ENCODE measurements at places on chromosomes 1 and 21.

DNA sequence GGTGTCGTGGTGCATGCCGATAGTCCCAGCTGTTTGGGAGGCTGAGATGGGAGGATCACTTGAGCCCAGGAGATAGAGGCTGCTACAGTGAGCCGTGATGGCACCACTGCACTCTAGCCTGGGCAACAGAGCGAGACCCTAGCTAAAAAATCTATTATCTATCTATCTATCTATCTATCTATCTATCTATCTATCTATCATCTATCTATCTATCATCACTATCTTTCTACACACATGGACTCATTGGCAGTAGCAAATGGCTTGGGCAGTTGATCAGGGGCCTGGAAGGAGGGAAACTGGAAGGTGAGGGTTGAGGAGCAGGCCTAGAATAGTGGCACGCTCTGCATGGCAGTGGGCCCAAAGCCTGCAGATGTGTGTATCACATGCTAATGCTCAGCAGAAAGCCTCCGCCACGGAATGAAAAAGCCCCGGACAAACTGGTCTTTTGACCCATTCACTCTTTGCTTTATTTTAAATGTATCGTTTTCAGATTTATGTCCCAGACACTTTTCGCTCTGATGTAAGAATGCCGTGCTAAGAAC, 7.3 kb upstream of the HUNK start:
- no peak for DNase-seq

DNA sequence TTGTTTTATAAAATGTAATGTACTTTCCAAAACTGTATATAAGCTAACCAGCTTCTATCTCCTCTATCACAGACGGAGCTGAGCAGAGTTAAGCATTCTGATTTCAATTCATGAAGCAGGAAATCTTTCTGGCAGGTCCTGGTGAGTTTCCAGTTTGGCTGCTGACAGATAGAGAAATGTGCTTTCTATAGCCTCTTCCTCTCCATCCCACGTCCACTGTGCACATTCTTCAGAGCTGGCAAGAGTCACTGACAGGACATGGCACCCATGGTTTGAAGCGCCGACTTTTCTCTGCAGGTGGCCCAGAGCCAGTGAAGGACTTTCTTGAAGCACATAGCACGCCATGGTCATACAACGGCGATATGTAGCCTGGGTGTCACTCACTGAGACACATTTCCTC, 52.3 kb upstream of the POU2F1 start:
- no peak for DNase-seq

DNA sequence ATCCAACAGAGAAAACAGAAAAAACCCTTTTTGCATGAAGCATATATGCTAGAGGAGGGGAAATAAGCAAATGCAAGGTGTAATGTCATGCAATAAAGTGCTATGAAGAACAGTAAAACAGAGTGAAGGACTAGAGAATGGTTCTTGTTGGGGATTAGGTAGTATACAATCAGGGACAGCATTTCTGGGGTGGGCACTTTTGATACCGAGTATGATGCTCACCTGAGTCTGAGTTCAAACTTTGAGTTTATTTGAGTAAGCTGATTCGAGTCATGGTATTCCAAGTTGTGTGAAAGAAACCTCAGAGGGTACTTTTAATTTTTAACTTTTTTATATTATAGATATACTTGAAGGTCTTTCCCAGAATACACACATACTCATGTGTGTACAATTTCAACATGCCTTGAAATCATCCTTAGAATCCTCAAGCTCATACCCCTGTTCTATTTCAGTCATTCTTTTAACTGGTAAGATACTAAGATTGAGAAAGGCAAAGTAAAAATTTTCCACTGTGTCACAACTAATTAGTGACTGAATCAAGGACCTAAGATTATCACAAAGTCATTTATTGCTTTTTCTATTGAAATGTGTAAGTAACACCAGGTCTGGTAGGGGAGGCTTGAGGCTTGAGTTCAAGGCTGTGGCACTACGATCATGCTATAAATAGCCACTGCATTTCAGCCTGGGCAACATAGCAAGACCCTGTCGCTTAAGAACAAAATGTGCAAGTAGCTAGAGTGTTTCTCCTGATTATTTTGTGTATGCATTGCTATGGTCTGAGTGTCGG, 12.1 kb downstream of the LRRC8B start:
- DNase-seq = no peak

DNA sequence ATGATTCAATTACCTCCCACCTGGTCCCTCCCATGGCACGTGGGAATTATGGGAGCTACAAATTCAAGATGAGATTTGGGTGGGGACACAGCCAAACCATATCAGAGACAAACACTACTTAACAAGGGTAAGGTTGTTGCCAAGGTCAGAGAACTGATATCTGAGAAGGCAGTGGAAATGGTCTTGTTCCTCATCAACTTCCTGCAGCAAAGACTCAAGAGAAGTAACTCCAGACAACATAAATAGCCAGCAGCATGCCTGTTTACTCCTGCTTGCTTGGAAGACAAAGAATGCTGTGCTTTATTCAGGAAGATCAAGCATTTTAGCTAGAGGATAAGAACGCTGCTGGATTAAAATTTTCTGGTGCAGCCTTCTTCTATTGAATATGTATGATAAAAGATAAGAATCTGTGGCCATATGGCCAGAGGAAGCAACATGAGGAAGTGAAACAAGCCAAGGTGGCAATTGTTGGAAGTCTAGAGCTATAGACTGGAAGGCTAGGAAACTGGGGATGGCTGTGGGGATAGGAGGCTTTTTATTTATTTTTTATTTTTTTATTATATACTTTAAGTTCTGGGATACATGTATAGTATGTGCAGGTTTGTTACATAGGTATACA, 36.4 kb downstream of the DDAH1 start:
- DNase-seq = no peak

- no peak for DNase-seq
Measured at GRCh38 chr1:85577419-85578320, 2.9 kb upstream of the CCN1 start.

DNA sequence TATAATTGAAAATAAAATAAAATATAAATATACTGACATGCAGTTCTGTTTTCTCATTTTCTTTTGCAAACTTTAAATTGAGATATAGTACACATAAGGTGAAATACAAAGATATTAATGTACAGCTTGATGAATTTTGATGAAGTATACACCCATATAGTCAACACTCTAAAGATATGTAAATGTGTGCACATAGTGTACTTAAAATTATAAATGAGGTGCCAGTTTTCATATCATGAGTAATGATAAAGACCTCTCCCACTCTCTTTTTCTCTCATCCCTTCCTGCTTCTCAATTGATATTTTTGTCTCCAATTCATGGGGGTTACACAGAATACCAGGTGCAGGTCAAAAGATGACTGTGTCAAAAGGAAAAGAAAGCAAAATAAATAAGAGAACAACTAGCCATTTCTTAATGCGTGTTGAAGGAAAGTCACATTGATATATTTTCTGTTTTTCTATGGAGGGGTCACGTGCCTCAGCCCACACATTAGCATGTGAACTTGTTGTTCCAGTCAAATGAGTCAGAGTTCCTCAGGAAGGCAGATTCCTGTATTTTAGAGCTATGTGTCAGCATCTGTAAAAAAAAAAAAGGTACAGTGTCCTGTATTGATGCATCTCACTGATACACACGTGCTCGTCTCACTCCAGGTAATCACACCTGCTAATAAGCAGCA, 64.3 kb upstream of the HOOK1 start:
- no peak for DNase-seq

DNA sequence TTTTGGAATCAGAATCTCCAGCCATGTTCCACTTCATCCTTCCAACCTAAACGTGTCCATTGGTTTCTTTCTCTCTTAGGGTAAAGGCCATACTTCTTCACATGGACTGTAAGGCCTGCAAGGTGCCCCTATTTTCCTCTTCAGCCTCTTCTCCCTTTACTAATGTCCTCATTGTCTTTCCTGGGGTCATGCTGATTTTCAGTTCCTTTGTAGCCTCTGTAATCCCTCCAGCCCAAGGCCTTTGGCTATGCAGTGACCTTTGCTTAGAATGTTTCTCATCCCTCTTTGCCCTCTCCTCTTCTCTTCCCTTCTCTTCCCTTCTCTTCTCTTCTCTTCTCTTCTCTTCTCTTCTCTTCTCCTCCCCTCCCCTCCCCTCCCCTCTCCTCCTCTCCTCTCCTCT, 112.5 kb downstream of the SPATA46 start:
- DNase-seq = no peak

GRCh38 chr1:156859523-156860112, 701 bp upstream of the INSRR start:
- DNase-seq = peak; percentile 14

GRCh38 chr1:14094611-14095400, 394.8 kb downstream of the PRDM2 start:
- no peak for DNase-seq

- DNase-seq = no peak
Measured at GRCh38 chr21:24729568-24729967, 877.7 kb downstream of the MRPL39 start.

DNA sequence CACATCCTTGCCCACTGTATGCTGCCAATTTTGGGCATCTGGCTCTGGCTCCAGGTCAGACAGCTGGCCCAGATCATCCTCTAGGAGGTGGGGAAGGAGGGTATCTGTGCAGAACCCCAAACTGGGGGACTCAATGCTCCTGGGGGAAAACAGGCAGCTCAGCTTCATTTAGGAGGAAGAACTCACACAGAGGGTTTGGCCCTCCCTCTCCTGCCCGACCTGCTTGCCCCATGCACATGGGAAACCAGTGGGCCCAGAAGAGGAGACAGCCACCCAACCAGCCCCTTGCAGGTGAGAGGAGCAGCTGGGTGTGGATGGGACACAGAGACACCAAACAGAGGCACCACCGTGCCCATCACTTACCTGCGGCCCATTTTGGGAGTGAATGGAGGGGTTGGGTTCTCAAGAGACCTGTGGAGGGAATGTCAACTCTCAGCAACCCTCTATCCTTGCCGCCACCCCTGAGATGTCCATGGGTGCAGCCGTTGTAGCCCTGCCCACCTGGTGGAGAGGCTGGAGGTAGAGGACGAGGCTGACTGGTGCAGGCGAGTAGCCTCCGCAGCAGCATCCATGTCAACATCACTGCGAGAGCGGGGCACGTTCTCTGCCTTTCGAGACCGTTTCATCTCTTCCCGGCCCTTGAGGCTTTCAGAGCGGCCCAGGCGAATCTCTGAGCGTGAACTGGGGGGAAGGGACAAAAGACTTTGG, 27.5 kb downstream of the LRRC71 start:
- no peak for DNase-seq

- no peak for DNase-seq
Measured at GRCh38 chr1:174958396-174958795, 41.4 kb upstream of the CACYBP start.

GRCh38 chr1:18475234-18475905, 5.4 kb upstream of the KLHDC7A start:
- no peak for DNase-seq

- no peak for DNase-seq
Measured at GRCh38 chr1:147726168-147726567, 34.2 kb downstream of the GJA5 start.

- no peak for DNase-seq
Measured at GRCh38 chr1:244096066-244096610, 45.1 kb downstream of the ZBTB18 start.

DNA sequence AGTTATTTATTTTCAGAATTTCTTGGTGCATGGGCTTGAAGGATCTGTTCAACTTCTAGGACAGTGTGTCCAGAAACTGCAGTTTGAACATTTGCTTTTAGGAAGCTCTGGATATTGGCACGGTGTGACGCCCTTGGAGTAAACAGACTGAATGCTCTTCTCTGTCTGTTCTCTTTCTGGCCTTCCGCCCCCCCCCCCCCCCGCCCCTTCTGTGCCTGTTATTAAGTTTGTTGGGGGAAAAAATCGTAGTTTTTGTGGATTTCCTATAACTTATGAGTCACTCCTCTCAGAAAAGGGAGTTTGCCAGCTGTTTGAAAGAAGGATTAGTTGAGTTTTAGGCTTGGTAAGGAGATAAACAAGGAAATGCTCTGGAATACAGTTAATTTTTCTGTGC, 1.2 kb downstream of the KCTD3 start:
- no peak for DNase-seq

GRCh38 chr21:17823846-17824245, 4.7 kb upstream of the C21orf91 start:
- no peak for DNase-seq

GRCh38 chr1:9345922-9346321, 53.2 kb downstream of the SPSB1 start:
- DNase-seq = no peak

- DNase-seq = no peak
Measured at GRCh38 chr21:16837321-16837720, 675.5 kb upstream of the CXADR start.

DNA sequence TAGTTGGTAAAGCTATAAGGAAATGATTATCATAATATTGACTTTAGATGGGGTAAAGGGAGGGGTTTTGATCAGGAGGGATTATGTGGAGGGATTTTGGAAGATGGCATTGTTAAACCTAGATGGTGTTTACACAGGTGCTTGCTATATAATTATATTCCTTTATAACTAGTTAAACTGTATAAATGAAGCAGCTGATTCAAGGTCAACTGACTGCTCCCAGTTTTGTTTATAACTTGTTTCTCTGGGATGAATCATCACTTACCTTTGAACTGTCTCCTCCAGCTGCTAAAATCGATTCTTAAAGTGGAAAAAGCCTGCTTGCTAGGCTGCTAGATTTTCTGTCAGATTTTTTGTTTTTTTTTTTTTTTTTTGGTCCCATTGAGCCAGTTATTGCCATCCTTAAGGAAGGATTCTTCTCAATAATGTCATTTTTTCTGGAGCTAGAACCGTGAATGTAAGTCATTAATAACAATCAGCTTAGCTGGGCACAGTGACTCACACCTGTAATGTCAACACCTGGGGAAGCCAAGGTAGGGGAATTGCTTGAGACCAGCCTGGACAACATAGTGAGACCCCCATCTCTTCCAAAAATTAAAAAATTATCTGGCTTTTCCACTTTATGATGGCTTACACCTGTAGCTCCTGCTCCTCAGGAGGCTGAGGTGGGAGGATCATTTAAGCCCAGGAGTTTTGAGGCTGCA, 153.2 kb downstream of the PIK3R3 start:
- no peak for DNase-seq

GRCh38 chr1:164659621-164660411, 100.8 kb downstream of the PBX1 start:
- DNase-seq = no peak

DNA sequence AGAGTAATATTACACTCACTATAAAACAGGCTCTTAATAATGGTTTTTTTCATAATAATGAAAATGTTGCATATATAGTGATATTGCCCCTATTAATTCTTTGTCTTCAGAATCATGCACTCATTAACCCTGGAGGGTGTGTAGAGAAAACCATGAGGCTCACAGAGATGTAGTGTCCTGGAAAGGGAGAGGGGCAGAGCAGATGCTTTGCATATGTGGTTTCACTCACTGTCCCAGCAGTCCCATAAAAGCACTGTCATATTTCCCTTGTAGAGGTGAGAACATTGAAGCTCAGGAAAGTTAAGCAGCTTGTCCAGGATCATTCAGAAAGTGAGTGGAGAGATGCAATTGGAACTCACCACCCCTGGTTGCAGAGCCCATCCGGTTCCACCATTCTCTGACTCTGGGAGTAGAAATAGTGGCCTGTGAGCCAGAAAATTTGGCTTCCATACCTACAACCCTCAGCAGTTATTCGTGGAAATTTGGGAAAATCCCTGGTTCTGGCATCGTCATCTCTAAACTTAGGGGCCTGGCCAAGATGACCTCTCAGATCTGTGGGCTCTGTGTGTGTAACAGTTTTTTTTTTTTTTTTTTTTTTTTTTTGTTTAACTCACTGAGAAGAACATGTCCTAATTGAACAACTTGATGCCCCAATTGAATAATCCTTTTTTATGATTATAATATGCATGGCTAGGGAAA, 86.4 kb downstream of the RGL1 start:
- no peak for DNase-seq
